ENCODE measurements at places on chromosomes 2 and 18.

- DNase-seq = peak; percentile 91
These were observed 514.5 kb downstream of the LRRTM4 start for GRCh38 chr2:77007686-77008085.

GRCh38 chr2:217840522-217840921 is 162.3 kb downstream of the TNS1 start:
- no peak for DNase-seq

GRCh38 chr2:235779444-235779896 is 285.6 kb downstream of the AGAP1 start:
- peak; percentile 78 for DNase-seq

DNA sequence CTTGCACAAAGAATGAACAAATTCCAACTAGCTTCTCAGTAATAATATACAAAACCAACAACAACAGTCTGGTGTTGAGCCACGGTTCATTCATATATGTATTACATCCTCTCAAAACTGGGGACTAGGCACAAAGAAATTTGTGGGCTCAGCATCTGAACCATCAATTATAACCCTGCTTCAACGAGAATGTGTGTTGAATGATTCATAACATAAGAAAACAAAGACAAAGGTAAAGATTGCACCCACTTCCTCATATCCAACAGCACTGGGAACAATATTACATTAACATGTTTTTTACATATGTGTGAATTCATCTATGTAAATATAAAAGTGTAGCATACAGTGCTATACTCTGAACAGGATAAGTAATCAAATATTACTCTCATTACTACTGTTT is 144.8 kb downstream of the CDH2 start:
- DNase-seq = no peak

Data from NCI-H2227 treated with DMSO at 0.1 percent for 48 hours (cell line).